AG04450 (cell line): ENCODE measurements at places on chromosomes 5 and 9.

- no peak for DNase-seq
These were observed 13.4 kb downstream of the COL23A1 start for GRCh38 chr5:178576591-178577351.

DNA sequence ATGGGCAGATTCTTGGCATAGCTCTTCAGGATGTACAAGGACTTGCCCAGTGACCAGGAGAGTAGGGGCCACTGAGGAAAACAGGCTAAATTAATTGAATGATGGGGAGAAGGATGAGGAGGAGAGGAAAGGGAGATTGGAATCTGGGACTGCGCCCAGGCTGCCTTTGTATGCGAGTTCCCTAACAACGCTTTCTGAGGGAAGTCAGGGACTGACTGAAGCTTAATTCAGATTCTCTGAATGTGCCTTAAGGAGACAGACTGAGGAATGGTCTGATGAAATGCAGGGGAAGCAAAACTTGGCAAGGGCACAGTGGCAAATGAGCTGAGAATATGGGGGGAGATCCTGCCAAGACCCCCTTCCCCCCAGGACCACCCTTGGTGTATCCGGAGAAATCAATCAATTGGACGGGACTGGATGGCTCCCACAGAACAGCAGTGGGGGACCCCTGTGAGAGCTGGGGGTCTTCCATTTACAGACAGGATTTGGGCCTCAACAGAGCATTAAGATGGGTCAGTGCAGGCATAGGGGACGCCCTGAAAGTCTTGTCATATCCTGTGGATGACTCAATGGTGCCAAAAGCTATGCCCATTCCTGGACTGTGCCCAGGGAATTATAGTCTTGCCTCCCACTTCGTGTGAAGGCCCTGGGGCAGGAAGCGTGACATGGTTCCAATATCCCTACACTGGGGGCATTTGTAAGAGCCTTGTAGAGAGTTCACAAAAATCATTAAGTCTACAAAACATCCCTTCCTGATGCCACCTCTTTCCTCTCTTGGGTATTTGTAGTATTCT is 215.5 kb upstream of the TNC start:
- no peak for DNase-seq

- no peak for DNase-seq
These were observed 147.3 kb downstream of the KCTD16 start for GRCh38 chr5:144318011-144318410.

GRCh38 chr5:114243972-114244317 is 117.9 kb upstream of the KCNN2 start:
- no peak for DNase-seq

- no peak for DNase-seq
These were observed 78.4 kb downstream of the INSYN2B start for GRCh38 chr5:169901896-169902295.

- no peak for DNase-seq
These were observed 16.8 kb upstream of the RAB14 start for GRCh38 chr9:121218357-121219027.

DNA sequence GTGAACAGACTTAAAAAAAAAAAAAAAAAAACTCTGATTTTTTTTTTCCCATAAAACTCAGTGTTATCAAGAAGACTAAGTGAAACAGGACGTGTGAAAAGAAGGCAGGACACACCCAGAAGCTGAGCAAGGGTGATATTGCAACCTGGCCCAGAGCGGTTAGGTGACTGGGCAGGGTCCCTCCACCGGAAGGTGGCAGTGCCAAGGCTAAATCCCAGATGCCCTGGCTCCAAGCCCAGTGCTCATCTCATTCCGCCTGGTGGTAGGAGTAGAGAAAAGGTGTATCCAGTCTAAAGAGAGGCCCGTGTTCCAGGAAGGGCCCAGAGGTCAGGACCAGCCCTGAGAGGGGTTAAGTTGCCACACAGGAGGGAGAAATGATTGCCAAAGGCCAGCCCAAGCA is 51.5 kb upstream of the SAP30L start:
- no peak for DNase-seq

- no peak for DNase-seq
These were observed 7.9 kb downstream of the TJP2 start for GRCh38 chr9:69181908-69182353.

DNA sequence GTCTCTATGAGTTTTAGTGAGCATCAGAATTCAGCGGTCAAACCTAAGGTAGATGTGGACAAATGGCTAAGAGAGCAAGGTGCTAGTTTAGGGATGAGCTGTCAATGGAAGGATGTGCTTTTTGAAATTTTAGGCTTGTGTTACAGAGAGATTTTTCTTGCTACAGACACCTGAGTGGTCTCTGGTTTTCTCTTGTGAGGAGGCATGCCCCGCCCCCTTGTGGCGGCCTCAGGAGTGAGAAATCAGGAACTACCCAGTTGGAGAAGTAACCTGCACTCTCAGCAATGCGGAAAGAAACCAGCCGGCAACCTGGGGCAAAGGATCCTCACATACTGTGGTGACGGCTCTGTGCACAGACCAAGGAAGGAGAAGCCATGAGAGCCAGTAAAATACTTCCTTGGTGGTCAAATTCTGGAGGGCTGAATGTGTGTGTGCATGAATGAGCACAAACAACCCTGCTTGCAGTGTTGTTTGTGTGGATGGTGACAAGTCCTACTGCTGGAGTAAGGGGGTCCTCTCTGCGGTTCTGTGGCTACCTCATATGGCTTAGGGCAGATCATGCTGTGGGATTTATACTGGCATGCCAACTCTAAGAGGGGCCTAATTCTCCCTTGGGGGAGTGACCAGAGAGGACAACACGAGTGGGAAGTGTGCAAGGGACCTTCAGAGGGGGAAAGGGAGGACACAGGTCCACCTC is 16.7 kb upstream of the HSD17B4 start:
- DNase-seq: peak; percentile 23

GRCh38 chr5:32071351-32071944 is 102.7 kb downstream of the GOLPH3 start:
- DNase-seq: no peak

DNA sequence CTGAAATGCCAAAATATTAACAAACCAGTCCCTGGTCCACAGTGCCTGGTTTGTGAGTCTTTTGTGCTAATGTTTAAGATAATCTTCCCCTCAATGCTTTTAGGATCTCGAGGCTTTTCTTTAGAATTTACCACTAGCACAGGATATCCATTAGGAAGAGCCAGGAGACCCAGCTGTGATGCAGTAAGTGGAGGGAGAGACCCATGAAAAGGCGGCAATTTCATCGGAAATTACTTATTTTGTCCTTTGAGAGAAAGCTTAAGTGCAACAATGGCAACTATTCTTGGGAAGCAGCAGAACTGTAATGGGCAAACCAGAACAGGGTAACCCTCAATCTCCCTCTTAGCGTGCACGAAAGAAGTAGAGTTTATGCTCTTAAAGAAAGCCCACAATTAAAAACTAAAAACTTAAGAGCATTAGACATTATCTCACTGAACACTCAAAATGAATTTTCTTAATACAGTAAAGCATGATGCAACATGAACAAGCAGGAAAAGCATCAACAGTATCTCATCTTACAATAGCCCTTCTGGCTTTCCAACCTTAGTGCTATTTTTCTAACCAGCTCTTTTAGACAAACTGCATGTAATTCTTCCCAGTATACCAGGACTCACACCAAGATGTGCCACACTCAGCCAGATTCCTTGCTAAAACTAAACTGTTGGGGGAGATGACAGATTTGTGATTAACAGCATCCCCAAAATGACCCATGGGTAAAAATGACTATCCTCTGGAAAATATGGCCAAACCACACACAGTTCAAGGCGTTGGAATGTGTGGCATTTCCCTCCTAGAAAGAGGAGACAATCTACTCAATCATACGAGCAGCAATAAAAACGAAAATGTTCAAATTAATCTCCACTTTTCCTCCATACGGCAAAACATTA is 36.4 kb downstream of the PWWP2A start:
- peak; percentile 23 for DNase-seq

DNA sequence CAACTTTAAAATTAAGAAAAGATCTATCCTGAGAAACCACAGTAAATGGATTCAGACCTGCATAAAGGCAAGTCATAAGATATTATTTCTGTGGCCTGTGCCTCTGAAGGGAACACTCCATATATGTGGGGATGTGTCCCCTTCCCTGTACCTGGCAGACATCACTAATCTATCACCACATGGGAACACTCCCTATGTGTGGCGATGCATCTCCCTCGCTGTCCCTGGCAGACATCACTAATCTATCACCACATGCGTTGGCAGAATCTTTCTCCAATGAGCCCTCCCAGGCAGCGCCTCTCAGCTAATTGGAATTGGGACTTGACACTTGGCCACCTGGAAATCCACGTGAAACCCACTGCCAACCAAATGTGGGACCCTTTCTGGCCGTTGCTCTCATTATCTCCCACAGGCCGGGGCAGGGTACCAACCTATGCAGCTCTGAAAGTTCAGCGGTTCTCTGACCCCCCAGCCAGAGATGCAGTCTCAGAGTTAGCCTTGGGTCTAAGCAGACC is 25.2 kb upstream of the ASS1 start:
- DNase-seq: no peak
